Effector CD4-positive, alpha-beta T cell (primary cell): ENCODE measurements at places on chromosomes 16 and 17.

DNA sequence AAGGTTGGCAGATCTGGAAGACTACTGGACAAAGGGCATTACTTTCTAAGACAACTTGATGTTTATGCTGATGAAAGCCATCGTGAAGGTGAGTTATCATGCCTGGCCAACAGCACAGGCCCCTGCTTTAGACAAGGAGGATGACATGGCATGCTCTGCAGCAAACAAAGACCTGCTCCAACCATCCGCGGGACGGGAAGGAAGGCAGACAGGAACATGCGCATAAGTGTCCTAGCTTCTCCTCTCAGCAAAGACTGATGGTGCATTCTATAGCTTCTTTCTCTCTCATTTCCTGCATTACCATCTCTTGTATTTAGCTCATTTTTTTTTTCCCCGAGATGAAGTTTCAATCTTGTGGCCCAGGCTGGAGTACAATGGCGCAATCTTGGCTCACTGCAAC is 5.4 kb downstream of the NPLOC4 start:
- no peak for DNase-seq

- no peak for DNase-seq
These were observed 924 bp downstream of the SMARCD2 start for GRCh38 chr17:63841350-63842172.

- DNase-seq = no peak
These were observed 29.3 kb downstream of the ACTG1 start for GRCh38 chr17:81483085-81483861.

DNA sequence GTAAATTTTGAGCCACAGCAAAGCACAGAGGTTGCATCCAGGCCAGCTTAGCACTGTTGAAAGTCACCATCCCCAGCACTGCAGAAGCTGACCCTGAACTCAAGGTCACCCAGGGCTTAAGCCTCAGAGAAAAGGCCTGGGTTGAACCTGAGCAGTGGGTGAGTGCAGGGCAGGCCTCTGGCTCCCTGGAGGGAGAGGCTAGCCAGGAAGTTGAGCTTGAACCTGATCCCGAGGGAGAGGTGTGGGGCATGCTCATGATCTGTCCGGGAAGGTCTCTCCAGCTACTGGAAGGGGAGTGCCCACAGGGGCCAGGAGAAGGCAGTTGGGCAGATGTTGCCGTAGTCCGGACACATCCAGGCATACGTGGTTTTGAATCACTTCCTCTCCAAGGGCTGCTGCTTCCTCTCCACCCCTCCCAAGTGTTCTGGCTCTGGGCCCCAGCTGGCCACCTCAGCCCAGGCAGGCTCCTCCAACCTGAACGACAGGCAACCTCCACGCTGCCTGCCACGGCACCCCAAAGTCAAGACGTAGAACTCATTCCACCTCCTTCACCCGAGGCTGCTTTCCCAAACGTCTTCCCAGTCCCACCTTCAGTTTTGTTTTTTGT is 18.4 kb downstream of the CARHSP1 start:
- DNase-seq = no peak

DNA sequence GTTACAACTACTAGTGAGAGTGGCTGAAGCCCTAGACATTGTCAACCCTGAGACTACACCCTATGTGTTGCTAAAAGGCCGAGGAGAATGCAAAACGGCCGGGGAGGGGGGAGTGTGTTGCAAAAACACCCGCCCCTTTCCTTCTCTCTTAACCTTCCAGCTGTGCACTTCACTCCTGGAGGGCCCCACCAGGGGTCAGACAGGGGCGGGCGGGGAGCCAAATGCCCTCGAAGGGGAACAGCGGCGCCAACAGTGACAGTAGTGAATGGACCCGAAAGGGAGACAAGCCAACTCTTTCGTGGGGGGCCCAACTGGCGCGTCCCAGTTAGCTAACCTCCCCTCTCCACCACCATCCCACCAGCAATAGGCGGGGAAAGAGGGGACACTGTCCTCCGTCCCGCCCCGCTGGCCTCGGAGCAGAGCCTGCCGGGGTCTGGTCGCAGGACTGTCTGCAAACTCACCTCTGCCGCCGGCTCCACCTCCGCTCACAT is 352 bp downstream of the MARF1 start:
- DNase-seq = peak; percentile 75

GRCh38 chr16:12580809-12581208 is 222.9 kb downstream of the CPPED1 start:
- no peak for DNase-seq

GRCh38 chr16:51949282-51949681 is 597.7 kb downstream of the TOX3 start:
- no peak for DNase-seq

- DNase-seq = no peak
These were observed 7.7 kb downstream of the MED9 start for GRCh38 chr17:17484451-17484899.

DNA sequence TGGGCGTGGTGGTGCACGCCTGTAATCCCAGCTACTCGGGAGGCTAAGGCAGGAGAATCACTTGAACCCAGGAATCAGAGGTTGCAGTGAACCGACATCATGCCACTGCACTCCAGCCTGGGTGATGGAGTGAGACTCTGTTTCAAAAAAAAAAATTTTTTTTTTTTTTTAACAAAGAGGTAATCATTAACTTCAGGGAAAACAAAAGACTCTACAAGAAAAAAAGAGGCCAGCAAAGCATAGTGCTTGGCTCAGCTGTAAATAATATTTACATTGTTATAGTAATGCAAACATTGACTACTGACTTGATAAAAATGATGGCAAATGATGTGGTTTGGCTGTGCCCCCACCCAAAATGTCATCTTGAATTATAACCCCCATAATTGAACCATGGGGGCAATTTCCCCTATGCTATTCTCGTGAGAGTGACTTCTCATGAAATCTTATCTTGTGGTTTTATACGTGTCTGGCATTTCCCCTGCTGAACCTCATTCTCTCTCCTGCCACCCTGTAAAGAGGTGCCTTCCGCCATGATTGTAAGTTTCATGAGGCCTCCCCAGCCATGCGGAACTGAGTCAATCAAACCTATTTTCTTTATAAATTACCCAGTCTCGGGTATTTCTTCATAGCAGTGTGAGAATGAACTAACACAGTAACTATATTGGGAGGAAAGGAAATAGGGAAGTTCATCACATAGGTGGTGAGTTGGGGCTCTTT is 12.7 kb upstream of the SSTR2 start:
- DNase-seq = no peak

GRCh38 chr16:28607116-28607623 is 2.7 kb downstream of the SULT1A1 start:
- no peak for DNase-seq

DNA sequence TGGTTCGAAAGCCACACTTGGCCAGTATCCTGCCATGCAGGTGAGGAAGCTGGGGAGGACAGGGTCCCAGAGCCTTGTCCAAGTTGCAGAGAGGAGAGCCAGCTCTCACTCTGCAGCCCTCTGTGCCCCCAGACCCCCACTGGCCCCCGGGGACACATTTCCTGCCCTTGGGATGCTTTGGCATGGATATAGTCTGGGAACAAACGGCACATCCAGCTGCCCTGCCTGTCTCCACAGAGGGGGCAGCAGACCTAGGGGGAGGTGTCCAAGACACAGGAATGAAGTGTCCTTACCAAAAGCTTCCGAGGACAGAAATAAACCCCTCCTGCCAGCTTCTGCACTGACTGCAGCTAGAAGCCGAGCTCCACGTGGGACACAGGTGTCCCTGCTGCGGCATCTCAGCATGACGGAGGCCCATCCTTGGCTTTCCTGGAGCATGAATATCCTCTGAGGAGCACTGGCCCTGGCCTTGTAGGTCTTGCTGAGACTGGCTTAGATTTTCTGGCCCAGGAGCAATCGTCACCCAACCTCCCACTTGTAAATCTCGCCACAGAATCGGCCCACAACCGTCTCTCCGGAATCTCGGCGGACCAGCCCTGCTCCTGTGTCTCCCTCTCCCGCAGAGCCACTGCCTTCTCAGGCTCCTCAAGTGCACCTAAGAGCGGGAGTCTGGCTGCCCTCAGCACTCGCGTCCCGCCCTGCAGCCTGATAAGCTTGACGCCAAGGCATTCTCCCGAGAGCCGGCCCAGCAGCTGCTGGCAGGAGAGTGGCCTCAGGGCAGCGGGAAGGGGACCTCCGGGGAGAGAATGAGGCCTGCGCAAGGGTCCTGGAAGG is 1.1 kb upstream of the CAPN15 start:
- DNase-seq = no peak
